NCI-H2029 treated with DMSO at 0.1 percent for 48 hours (cell line): ENCODE measurements at places on chromosomes 3 and 15.

DNA sequence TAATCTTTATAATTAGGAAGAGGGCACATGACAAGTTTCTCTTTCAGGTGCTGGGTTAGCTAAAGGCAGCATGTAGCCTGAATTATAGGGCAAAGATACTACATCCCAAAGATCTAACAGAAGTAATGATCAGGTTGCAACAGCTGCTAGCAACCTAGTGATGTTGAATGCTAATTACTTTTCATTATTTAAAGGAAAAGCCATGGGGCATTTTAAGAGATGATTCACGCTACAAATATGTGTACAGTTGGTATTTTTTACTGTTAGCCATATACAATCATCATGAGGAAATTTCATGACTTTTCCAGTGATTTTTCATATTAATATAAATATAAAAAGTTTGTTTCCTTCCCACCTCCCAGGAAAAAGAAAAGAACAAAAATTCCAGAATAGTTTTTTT is 43.0 kb downstream of the NEK10 start:
- DNase-seq, result no peak

DNA sequence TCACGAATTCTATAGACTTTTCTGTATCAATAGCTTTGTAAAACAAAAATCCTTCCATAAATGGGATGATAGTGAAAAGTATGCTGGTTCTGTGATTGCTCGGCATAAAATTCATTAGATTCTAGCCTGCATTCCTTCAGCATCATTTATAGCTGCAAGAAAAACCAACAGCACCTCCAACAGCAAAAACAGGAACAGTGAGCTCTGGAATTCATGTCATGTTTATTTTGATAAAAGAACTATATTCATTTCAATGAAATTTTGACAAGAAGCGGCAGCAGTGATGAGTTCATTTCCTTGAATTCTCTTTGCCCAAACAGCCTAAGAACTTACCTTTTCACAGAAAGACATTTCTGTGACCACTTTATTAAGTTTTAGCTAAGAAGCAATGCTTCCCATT is 515.2 kb upstream of the CCDC54 start:
- DNase-seq, result no peak

GRCh38 chr3:150589759-150590158 is 13.4 kb upstream of the SELENOT start:
- DNase-seq, result no peak

GRCh38 chr3:181709537-181710279 is 2.0 kb upstream of the SOX2 start:
- DNase-seq, result peak; percentile 89

- DNase-seq, result no peak
These were observed 46.0 kb downstream of the FSIP1 start for GRCh38 chr15:39736412-39737195.

DNA sequence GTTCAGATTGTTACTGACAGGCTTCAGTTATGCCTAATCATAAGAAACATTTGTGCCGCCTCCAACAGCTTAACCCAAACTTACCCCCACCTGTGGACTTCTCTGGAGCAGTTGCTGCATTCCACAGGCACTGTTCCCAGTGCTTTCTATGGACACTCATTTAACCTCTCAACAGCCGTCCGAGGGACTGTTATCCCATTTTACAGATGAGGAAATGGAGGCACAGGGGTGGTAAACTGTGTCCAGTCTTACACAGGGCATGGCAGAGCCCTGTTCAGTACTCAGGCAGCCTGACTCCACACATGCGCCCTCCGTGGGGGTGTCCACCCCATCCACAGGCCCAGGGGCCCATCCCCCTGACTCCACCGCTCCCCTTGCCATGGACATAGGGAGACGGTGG is 14.3 kb upstream of the TGM5 start:
- DNase-seq, result no peak

DNA sequence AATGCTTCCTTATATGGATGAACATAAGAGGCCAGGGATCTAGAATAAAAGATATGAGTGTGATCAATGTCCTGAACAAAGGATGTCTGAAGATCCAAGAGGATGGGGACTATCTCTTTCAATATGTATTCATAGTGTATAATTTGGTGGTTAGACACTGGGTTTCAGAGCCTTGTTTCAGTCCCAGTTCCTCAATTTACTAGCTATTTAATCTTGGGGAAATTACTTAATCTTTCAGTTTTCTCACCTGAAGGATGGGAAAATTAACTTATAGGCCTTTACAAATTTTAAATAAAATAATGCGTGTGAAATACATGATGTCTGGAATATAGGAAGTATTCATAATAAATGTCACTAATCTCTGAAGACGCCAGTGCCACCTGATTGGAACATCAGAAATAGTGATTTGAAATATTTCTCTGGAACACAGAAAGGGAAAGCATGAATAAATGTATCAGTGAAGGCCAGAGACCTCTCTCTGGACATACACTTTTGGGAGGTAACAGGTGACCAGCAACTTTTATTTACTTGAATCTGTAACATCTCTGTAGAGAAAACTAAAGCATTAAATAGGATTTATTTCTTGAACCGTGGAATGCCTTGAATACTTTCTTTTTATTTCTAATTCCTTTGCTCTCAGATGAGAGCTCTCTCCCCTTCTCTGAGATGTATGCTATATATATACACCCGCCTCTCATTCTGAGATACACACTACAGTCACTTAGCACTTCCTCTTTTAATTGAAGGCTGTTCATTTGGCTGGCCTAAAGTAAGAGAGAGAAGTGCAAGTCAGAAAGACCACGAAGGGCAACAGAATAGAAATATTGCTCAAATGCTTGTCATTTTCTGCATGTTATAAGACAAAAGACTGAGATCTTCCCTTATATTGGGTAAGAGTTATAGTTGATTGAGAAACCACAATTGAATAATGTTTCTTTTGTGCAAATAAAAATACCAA is 407.1 kb downstream of the LSAMP start:
- no peak for DNase-seq

- DNase-seq, result no peak
These were observed 194.5 kb downstream of the RPLP1 start for GRCh38 chr15:69647142-69647513.

- DNase-seq, result no peak
These were observed 66.7 kb downstream of the ITGA11 start for GRCh38 chr15:68365140-68365745.

GRCh38 chr3:121870717-121871116 is 23.5 kb upstream of the SLC15A2 start:
- no peak for DNase-seq
